Activated CD4-positive, alpha-beta T cell treated with anti-CD3 and anti-CD28 coated beads, Interleukin-2, amount 50 U/mL, for 4 hours (primary cell): ENCODE measurements at places on chromosomes 7 and 10.

DNA sequence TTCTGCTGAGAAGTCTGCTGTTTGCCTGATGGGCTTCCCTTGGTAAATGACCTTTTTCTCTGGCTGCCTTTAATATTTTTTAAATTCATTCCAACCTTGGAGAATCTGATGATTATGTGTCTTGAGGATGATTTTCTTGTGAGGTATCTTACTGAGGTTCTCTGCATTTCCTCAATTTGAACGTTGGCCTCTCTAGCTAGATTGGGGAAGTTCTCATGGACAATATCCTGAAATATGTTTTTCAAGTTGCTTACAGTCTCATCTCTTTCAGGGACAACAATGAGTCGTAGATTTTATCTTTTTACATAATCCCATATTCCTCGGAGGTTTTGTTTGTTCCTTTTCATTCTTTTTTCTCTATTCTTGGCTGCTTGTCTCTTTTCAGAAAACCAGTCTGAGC is 208.4 kb downstream of the KIF20B start:
- no peak for DNase-seq

DNA sequence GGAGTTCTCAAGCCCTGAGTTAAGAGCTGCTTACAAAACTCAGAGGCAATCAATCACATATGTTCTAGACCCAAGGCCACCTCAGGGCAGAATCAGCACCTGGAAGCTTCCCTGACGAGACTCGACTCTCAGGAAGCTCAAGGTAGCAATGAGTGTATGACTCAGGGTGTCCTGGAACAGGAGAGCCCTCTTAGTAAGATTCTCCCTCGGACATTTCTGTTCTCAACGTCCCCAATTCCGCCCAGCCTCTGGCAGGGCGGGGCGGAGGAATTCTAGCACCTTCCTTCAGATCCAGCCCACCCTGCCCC is 39.6 kb upstream of the PROSER2 start:
- no peak for DNase-seq

GRCh38 chr10:23341004-23341403 is 3.6 kb downstream of the C10orf67 start:
- peak; percentile 19 for DNase-seq

- DNase-seq: no peak
Measured at GRCh38 chr7:33673029-33673700, 232.2 kb upstream of the BMPER start.

- no peak for DNase-seq
Measured at GRCh38 chr7:3041986-3042675, 1.5 kb downstream of the CARD11 start.

DNA sequence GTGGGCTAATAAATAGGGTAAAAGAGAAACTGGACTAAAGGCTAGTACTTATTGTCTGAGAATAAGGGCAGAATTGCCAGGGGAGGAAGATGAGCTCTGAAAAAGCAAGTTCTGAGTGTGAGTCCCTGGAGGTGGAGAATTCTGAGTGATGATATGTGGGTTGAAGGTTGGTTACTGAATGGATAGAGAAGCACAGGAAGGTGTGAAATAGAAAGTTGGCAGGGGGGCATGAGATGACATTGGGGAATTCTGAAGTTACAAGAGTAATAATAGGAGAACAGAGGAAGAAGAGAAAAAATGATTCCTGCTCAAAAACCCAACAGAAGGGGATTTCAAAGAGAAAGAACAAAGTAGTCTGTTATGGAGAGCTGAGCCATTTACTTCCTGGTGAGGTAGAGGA is 76.9 kb downstream of the PRKCQ start:
- no peak for DNase-seq

DNA sequence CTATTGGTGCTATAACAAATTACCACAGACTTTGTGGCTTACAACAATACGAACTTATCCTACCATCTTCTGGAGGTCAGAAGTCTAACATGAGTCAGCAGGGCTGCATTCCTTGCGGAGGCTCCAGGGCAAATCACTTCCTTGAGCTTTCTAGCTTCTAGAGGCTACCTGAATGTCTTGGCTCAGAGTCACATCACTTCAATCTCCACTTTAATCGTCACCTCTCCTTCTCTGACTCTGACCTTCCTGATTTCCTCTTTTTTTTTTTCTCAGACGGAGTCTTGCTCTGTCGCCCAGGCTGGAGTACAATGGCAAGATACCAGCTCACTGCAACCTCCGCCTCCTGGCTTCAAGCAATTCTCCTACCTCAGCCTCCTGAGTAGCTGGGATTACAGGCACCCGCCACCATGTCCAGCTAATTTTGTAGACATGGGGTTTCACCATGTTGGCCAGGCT is 44.6 kb upstream of the ANAPC16 start:
- no peak for DNase-seq

- DNase-seq: no peak
Measured at GRCh38 chr7:2641406-2642393, 9.9 kb downstream of the TTYH3 start.

GRCh38 chr10:1100691-1101368 is 44.6 kb downstream of the WDR37 start:
- no peak for DNase-seq

DNA sequence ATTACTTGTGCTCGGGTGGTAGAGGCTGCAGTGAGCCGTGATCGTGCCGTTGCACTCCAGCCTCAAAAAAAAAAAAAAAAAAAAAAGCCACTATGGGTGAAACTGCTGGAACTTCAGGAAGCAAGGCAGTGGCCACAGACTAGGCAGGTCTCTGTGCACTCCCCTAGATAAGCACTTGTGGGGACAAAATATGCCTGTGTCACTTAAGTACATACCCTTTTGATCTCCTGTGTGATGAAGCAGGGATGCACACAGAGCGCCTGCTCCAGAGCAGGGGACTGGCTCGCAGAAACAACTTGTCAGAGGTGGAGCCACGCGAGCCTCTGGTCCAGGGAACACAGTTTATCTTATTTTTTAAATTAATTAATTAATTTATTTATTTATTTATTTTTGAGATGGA is 42.9 kb upstream of the PSAP start:
- DNase-seq: no peak

DNA sequence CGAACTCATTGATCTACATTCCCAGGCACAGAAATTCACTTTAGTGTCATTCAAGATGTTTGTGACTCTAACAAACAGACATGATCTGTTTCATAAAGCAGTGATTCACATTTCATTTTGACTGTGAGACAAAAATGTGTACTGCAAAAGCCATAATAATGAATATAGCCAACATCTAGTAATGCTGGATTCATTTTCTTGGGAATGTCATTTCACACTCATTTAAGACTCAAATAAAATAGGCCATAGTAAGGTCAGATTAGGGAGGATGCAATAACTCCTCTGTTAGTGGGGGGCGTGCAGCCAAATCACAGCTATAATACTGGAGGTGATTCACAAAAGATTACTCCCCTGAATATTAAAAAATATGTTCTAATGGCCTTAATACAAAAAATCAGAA is 566.6 kb upstream of the ZWINT start:
- DNase-seq: no peak

DNA sequence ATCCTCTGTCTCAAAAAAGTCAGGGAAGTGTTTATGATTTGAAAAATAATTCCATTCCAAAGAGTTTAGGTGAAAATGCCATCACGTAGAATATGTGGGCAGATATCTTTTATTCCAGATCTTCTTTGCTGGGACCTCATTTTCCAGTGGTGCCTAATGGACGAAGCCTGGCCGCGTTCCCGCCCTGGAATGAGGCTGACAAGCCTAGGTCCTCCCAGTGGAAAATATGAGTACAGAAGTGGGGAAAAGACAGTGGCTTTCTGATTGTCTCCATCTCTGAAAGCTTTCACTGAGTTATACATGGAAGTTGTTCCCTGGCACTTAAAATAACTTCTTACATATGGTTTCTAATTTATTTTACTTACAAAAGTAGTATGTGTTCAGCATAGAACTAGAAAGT is 139.4 kb downstream of the TACC2 start:
- DNase-seq: no peak

- DNase-seq: no peak
Measured at GRCh38 chr10:74174521-74174920, 23.5 kb downstream of the ADK start.

GRCh38 chr10:104333032-104333727 is 5.1 kb downstream of the ITPRIP start:
- DNase-seq: peak; percentile 49

GRCh38 chr10:102578782-102579181 is 65.5 kb upstream of the TRIM8 start:
- no peak for DNase-seq

GRCh38 chr10:51074238-51075028 is at the start of gene PRKG1:
Gene PRKG1, plus strand, starts transcription at chr10:51074487.
- no peak for DNase-seq

DNA sequence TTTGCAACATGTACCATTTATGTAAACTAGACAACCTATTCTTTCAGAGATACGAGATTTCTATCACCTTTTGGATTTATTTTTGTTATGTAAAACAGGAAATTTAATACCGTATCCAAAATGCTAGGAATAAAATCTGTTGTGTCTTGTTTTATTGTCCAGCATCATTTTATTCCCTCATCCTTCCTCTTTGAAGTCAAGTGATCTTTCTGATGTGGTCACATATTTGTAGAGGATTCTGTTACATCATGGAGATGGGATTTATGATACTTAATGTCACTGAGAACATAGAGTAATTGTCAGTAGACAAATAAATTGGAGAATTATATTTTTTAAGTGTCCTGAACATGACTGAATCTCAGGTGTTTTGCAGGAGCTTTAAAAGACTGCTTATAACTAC is 64.7 kb downstream of the ZNF277 start:
- DNase-seq: no peak
